AG04449 (cell line): ENCODE measurements at places on chromosomes 4 and X.

GRCh38 chr4:157803421-157803820 is 369.4 kb downstream of the GASK1B start:
- DNase-seq: no peak

DNA sequence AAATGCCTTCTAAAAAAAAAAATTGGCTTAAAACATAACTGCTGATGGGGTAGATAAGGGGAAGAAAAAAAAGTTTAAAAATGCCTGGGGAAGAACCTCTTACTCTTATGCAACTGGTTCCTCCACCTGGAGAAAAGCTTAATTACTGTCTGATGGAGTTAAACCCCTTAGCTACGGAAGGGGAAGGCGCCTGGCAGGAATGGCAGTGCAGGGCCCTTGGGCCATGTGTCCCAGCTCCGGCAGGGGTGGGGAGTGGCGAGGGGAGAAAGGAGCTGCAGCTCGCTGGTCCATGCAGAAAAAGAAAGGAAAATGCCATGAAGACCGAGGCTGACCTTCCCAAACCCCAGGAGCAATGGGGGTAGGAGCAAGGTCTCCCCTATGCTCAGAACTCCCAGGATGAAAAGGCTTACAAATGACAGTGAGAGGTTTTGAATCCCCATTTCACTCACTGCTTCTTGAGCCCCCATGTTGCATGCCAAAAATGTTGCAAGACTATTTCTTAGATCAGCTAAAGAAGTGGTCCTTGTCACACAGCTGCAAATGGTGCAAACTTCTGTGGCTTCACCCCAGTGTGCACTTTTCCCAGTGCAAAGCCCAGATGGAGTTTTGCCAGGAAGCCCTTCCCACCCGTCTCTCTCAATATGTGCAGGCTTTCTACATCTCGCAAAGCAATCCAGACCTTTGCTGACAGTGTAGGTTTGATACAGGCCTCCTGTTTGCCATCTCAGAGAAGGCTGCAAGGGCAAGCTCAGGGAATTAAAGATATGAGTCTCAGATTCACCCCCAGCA is 204.8 kb upstream of the CT83 start:
- no peak for DNase-seq

DNA sequence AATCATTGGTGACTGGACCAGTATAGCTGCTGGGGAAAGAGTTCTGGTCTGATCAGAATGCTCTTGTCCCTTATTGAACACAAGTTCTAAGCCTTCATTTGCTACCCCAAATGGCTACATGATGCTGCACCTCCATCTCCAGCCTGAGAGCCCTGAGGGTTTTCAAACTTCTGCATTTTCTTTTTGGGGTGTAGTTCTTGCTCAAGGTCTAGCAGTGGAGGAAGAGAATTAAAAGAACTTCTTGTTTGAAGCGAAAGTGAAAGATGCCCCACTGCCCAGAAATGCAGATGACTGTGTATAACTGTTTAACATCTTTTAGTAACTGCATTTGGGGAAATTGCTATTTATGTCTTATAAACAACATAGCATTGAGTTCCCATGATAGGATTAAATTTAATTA is 38.5 kb downstream of the LAMTOR3 start:
- no peak for DNase-seq

- no peak for DNase-seq
Measured at GRCh38 chr4:168735735-168736134, 238.9 kb downstream of the PALLD start.

DNA sequence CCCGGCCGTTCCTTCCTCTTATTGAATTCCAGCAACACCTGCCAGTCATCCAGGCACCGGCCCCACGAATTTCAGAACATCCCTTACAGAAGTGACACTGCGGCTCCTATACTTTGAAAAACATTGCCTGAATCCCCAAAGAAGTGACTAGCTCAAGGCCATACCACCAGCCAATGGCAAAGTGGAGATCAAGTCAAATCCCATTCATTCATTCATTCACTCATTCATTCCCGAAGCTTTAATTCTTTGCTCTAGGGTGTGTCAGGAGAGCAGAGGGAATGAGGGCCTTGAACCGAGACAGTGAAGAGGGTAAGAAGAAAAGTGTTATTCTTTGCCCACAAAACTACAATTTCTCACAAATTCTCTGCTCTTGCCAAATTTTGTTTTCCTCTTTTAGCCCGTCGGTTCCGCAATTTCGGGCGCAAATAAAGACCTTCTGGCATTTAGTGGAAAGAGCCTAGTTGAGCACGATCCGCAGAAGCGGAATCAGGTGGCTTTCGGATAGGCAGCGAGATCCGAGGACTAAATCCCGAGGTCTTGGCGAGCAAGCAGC is 824 bp upstream of the HMGB3 start:
- DNase-seq: no peak

DNA sequence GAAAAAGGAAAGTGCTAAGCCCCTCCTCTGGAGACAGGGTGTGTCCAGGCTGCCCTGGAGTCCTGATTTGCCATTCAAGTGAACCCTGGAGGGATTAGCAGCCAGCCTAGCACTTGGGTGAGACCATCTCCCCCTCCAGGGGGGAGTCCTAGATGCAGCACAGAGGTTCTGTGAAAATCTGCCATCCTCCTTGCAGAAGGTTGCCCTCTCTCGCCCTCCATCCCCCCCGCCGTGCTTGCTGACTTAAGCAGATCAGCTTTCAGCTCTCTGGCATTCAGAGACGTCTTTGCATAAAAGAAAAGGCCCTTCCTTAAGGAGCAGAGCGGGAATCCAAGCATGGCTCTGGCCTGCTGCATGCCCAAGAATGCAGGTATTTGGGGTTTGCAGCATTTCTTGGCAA is 102.1 kb upstream of the SCML1 start:
- no peak for DNase-seq

DNA sequence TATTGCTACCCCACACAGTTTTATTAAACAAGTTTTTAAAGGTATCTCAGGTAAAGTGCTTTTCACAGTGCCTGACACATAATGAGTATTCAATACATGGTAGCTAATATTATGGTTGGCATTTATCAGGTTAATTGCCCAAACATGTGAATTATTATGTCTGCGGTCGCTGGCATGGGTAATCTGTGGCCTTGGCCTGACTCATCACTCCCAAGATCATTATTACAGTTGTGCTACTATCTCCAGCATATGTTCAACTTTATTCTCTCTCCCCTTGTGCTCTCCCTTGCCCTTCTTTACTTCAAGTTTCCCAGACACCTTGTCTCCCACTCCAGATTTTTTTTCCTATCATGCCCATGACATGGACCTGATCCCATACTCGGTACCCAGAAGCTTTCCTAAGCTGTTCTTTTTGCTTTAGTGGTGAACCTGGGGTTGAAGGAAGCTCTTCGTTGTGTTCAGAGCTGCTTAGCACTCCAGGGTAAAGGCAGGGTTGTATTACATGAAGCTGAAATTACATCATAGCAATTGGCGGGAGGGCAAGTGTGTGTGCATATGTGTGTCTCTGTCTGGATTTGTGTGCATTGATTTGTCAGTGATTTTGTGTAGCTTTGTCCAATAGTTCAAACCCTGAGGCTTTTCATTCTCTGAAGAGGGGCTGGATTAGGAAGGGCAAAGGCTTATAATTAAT is 176.5 kb upstream of the NRK start:
- no peak for DNase-seq

DNA sequence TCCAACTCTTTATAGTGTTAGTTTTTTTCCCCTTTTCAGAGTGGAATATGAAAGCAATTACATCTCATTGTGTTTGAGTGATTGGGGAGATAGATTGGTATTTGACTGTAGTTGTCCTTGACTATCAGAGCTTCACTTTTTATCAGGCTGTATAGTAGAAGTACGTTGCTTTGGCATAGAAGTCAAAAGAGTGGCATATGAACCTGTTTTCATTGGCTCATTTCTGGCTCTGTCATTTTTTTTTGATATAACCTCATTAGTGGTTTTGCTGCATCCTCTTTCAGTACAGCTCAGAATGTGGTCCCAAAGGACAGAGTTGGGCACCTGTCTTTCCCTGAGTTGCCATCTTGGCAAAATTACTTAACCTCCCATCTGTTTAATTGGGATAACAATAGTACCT is 1.4 kb downstream of the TMA16 start:
- DNase-seq: no peak

DNA sequence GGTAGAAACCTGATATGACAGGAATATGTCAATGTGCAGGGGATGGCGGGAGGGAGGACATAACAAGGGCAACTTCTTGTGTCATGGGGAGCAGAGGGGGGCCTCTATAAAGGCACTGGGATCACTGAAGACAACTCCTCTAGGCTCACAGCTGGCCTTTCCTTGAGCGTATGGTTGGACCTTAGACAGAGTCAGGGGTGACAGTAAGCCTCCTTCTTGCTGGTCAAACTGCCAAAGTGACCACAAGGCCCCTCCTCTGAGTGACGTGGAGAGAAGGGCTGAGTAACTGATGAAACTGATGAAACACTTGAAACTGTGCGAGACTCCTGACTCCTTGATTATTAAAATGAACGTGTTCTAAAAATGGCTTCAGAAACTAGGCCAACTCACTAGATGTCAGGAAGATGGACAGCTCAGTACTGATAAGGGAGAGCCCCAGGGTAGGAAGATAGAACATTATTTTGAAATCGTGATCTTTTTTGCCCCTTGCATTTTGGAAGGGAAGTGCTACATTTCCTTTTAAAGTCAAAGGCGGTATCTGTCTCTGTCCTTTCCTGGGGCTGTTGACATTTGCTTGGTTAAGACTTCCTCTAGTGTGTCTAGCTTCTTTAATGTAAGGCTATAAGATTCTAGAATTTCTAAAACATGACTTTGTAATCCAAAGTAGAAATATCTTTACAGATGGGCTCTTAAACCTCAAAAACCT is 1.6 kb downstream of the RAB33A start:
- DNase-seq: no peak

GRCh38 chr4:11732155-11732554 is 303.5 kb upstream of the HS3ST1 start:
- no peak for DNase-seq
